Activated CD4-positive, alpha-beta memory T cell treated with anti-CD3 and anti-CD28 coated beads, Interleukin-2, amount 10 ng/mL, durations not matched to agents 7 days and 5 days (primary cell): ENCODE measurements at places on chromosomes 4 and X.

DNA sequence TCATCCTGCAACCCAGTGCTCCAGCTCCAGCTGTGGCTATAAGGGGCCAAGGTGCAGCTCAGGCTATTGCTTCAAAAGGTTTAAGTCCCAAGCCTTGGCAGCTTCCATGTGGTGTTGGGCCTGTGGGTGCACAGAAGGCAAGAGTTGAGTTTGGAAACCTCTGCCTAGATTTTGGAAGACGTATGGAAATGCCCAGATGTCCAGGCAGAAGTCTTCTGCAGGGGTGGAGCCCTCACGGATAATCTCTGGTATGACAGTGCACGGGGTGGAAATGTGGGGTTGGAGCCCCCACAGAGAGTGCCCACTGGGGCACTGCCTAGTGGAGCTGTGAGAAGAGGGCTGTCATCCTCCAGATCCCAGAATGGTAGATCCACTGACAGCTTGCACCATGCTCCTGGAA, 44.5 kb downstream of the CYTL1 start:
- H3K4me3 ChIP-seq: no peak overlapping the region
- DNase-seq: no peak
- H3K36me3 ChIP-seq: no peaks in the 10 kb centered on the region
- no peak overlapping the region for H3K27ac ChIP-seq
- H3K27me3 ChIP-seq: no peaks in the 10 kb centered on the region

- H3K4me1 ChIP-seq: no peaks in the 10 kb centered on the region
- no peaks in the 10 kb centered on the region for H3K36me3 ChIP-seq
- no peak overlapping the region for H3K27ac ChIP-seq
- H3K27me3 ChIP-seq: no peaks in the 10 kb centered on the region
- DNase-seq: no peak
Observed at GRCh38 chrX:42490111-42490510, 287.9 kb downstream of the PPP1R2C start.

- no peaks in the 10 kb centered on the region for H3K4me1 ChIP-seq
- DNase-seq: no peak
- H3K27ac ChIP-seq: no peak overlapping the region
- no peaks in the 10 kb centered on the region for H3K36me3 ChIP-seq
Observed at GRCh38 chr4:14441561-14441960, 560.7 kb upstream of the CPEB2 start.

DNA sequence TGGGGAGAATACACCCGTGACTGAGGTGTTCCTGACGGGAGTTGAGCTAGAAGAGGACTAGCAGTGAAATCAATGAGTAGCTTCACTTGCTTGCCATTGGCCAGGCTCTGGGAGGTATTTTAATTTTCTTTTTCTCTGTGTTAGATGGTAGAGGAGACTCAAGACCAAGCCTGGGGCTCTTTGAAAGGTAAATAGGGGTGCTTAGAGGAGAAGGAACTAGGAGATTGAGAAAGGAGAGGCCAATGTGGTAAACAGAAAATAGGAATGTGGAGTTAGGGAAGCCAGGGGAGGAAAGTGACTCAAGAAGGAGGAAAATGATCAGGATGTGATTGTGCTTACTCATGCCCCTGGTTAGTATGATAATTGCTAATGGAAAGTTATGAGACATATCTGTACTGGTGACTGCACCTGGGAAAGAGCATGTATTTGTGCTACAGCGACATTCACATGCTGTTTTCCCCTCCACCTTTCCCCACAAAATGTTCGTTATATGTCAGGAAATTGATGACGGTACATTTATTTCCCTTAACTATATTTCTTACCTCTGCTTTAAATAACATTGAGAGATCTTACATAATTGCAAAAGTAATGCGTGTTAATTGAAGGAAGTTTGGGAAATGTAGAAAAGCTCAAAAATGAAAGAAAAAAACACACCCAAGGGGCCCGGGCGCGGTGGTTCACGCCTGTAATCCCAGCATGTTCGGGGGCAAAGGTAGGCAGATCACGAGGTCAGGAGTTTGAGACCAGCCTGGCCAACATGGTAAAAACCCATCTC, 16.9 kb upstream of the LRBA start:
- H3K27me3 ChIP-seq: no peaks in the 10 kb centered on the region
- peak overlapping the region; percentile 63 for H3K4me3 ChIP-seq
- no peaks in the 10 kb centered on the region for H3K36me3 ChIP-seq

- H3K4me3 ChIP-seq: peak overlapping the region; percentile 21
- no peaks in the 10 kb centered on the region for H3K36me3 ChIP-seq
- no peaks in the 10 kb centered on the region for H3K27me3 ChIP-seq
- H3K4me1 ChIP-seq: peaks cover 10% of the 10 kb centered on the region
Observed at GRCh38 chrX:70970482-70970995, 39.6 kb upstream of the SLC7A3 start.

GRCh38 chrX:129522184-129523078, 859 bp downstream of the SMARCA1 start:
- DNase-seq: no peak
- peak overlapping the region; percentile 57 for H3K4me3 ChIP-seq
- no peaks in the 10 kb centered on the region for H3K36me3 ChIP-seq
- H3K4me1 ChIP-seq: peaks cover 5% of the 10 kb centered on the region
- no peak overlapping the region for H3K27ac ChIP-seq

DNA sequence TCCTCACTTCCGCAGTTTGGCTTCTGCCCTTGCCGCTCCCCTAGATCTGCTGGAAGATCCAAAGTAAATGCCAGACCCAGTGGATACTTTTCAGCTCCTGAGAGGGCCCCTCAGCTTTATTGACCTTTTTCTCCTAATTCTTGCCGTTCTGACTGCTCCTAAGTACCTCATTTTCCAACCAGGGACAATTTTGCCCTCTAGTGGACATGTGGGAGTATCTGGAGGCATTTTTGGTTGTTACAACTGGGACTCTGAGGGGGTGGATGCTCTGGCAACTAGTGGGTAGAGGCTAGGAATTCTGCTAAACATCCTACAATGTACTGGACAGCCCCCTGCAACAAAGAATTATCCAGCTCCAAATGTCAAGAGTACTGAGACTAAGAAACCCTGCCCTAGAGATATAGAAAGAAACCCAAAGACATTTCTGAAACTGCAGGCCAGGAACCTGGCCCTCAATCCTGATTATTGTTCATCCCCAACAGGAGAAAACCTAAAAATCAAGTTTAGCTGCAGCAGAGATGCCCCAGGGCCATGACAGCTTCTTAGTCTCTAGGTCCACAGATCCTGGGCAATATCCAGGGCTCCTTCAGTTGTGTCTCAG, 3.4 kb downstream of the TEX13B start:
- no peak overlapping the region for H3K27ac ChIP-seq
- no peaks in the 10 kb centered on the region for H3K36me3 ChIP-seq
- DNase-seq: no peak

DNA sequence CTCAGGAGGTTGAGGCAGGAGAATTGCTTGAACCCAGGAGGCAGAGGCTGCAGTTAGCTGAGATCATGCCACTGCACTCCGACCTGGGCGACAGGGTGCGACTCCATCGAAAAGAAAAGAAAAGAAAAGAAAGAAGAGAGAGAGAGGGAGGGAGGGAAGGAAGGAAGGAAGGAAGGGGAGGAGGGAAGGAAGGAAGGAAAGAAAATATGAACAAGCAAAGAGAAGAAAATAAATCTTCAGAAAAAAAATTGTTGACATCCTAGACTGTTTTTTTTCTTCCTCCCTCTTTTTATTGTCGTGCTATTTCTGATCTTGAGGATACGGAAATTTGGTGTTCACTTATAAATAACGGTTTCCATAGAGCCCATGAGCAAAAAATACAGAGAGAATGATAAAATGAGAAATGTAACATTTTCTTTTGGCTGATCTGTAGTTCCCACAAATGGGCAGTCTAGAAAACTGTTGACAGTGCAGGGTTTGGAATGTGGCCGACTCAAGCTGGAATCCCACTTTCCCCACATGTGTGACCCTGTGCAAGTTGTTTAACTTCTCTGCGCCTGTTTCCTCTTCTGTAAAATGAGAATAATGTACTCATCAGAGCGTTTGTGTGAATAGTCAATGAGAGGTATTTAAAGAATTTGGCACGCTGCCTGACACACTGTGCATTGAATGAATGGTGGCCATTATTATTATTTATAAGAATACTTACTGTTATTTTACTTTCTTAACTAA, 19.4 kb downstream of the SORBS2 start:
- H3K27ac ChIP-seq: no peak overlapping the region
- no peaks in the 10 kb centered on the region for H3K27me3 ChIP-seq
- no peaks in the 10 kb centered on the region for H3K36me3 ChIP-seq
- DNase-seq: no peak
- H3K4me1 ChIP-seq: no peaks in the 10 kb centered on the region

- H3K27ac ChIP-seq: peak overlapping the region; percentile 99
- peak overlapping the region; percentile 100 for H3K4me3 ChIP-seq
- H3K36me3 ChIP-seq: peaks cover 40% of the 10 kb centered on the region
Observed at GRCh38 chr4:174284487-174284886, 776 bp downstream of the CEP44 start.

- DNase-seq: no peak
- H3K4me3 ChIP-seq: no peak overlapping the region
- no peak overlapping the region for H3K27ac ChIP-seq
- H3K27me3 ChIP-seq: no peaks in the 10 kb centered on the region
Observed at GRCh38 chr4:170281027-170281426, 191.3 kb upstream of the AADAT start.

DNA sequence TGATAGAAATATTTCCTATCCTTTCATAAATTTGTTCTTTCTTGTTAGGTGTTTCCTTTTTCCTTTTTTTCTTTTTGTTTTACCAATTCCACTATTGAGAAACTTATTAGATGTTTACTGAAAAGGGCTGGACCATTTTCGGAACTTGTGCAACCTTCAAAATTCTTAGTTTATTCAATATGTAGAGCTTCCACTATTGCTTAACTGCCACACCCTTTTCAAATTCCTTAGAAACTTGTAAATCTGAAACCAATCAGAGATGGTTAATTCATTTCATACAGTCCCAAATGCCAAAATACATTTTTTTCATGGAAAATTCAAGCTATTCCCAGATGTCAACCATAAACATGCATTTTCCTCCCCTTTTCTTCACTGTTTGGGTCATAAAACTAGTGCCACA, 66.1 kb upstream of the SLC39A8 start:
- H3K27me3 ChIP-seq: no peaks in the 10 kb centered on the region
- H3K4me3 ChIP-seq: no peak overlapping the region
- no peaks in the 10 kb centered on the region for H3K4me1 ChIP-seq
- no peak for DNase-seq
- H3K27ac ChIP-seq: no peak overlapping the region
- H3K36me3 ChIP-seq: no peaks in the 10 kb centered on the region

GRCh38 chr4:5524446-5525299, 183.7 kb downstream of the EVC2 start:
- H3K27ac ChIP-seq: no peak overlapping the region
- no peaks in the 10 kb centered on the region for H3K36me3 ChIP-seq
- no peak for DNase-seq
- no peak overlapping the region for H3K4me3 ChIP-seq
- no peaks in the 10 kb centered on the region for H3K4me1 ChIP-seq

DNA sequence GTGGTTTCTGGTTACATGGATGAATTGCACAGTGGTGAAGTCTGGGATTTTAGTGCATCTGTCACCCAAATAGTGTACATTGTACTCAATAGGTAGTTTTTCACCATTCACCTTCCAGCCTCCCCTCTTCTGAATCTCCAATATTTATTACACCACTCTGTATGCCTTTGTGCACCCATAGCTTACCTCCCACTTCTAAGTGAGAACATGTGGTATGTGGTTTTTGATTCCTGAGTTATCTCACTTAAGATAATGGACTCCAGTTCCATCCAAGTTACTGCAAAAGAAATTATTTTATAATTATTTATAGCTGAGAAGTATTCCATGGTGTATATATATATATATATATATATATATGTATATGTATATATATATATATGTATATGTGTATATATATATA, 155.8 kb downstream of the HHIP start:
- DNase-seq: no peak
- no peak overlapping the region for H3K4me3 ChIP-seq
- H3K27ac ChIP-seq: no peak overlapping the region
- H3K27me3 ChIP-seq: no peaks in the 10 kb centered on the region

DNA sequence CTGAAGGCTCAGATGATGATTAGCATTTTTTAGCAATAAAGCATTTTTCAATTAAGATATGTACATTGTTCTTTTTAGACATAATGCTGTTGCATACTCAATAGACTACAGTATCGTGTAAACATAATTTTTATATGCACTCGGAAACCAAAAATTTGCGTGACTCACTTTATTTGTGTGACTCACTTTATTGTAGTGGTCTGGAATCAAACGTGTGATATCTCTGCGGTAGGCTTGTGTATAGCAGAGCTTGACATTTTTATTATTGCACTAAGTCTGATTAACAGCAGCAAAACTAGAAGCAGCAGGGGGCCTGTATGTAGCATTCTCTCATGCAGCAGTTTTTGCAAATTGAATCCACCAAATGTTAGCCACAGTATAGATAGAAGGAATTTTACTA, 119.1 kb upstream of the PRDX4 start:
- no peaks in the 10 kb centered on the region for H3K4me1 ChIP-seq
- H3K27me3 ChIP-seq: peaks cover 1% of the 10 kb centered on the region
- no peaks in the 10 kb centered on the region for H3K36me3 ChIP-seq
- H3K27ac ChIP-seq: no peak overlapping the region

DNA sequence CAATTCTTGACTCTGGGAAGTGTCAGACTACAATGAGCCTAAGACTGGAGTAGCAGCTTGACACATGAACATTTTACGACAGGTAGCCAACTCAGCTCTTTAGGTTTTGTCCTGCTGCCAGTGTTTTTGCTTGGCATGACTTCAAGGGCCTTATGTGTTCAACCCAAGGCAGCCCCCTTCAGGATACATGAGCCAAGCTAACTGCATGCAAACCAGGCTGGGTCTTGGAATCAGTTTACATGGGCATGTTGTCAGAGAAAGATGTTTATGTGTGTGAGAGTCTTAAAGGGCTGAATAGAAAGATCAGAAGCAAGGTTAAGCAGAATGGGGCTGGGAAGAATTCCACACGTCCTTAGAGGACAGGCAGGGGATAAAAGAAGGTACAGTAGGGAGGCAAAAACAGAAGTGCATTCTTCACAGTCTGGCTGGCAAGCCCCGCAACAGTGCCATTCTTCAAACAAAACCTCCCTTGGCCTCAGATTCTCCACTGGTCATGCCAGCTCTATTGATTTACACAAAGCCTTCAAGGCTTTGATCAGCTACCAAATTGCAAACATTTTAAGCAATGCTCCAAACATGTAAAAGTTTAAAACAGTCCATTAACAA, 97.3 kb downstream of the NKX6-1 start:
- H3K4me1 ChIP-seq: no peaks in the 10 kb centered on the region
- no peaks in the 10 kb centered on the region for H3K27me3 ChIP-seq
- no peak overlapping the region for H3K4me3 ChIP-seq
- DNase-seq: no peak
- H3K27ac ChIP-seq: no peak overlapping the region

GRCh38 chrX:48890296-48890925, 7.2 kb downstream of the TIMM17B start:
- DNase-seq: no peak
- H3K36me3 ChIP-seq: peaks cover 9% of the 10 kb centered on the region
- H3K27ac ChIP-seq: peak overlapping the region; percentile 70
- peaks cover 22% of the 10 kb centered on the region for H3K4me1 ChIP-seq
- H3K27me3 ChIP-seq: no peaks in the 10 kb centered on the region
